ENCODE measurements at places on chromosomes 3 and 15.

DNA sequence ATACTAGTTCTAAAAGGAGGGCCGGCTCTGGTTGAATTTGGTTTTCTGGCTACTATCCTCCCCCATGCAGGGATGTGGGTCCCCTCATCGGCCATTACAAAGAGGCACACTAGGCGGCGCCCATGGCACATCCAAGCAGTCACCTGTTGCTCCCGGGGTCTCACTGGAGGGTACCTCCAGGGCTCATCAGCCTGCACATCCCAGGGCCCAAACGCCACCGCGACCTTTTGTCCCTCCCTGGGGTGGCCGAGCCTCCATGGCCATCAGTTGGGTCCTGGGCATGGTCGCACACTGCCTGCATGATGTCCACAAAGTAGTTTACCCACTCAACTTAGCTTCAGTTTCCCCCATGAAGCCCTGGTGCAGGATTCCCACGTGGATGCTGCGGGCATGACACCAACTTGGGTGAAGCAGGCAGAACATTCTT, 28.3 kb downstream of the IDH3A start:
- no peak for DNase-seq

DNA sequence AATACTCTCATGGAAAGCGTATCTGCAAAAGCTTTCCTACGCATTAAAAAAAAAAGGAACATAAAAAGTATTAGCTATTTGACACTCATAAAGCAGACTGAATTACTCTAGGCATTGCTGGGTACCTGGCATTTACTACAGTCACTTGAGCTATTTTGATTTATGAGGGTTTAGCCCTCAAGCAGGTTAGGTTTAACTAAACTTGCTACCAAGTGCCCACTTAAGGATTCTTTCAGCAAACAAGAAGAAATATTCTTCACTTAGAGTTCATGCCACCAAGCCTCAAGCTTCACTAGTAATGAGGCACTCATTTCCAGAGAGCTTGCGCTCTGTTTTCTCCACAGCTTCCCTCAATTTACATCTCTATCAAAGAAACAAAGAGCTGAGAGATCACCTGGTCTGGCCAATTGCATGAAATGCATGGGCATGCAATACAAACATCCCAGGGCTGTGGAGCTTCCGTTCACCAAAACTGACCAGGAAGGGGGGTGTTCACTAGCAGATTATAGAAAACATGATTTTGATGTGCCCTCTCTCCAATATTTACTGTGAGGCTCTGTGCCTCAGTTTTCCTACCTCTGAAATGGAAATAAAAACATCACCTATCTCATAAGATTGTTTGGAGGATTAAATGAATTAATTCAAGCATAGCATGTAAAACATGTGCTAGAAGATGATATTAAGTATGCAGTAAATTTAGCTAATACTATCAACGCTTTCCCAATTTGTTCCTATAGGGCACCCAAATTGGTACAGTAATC, 217.3 kb downstream of the RORA start:
- no peak for DNase-seq

- DNase-seq = no peak
Observed at GRCh38 chr3:19645093-19645492, 288.9 kb downstream of the EFHB start.

DNA sequence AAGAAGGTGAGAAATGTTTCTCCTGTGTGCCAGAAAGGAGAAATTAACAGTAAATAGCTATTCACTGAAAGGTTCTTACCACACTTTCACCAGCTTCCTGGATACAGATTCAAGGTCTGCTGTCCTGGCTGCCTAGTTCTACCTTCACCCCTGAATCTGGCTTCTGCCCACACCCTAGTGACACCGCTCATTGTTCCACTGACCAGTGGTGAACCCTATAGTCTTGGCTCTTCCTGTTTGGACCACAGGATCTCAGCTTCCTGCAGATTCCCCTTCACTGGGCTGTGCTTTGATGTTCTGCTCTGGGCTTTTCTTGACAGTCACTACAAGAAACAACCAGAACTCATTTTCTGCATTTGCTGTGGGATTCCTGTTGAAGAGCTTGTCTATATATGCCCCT, 250.0 kb downstream of the XXYLT1 start:
- DNase-seq = no peak

DNA sequence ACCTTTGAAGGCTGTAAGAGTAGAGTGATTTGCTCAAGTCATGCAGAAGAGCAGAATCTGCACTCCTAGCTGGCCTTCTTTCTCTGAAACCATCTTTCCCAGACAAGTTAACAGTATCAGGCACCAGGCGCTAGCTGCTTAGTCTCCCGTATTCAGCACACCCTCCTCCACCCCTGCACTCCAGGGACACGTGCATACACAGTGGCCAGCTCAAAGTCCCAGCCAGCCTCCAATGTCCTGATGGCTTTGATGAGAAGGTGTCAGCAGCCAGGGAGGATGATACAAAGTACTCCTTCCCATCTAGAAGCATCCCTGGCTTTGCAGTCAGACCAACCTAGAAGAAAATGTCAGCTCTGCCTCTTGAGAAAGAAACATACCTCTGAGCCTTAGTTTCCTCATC, 177.8 kb downstream of the ADAMTS17 start:
- DNase-seq = no peak

DNA sequence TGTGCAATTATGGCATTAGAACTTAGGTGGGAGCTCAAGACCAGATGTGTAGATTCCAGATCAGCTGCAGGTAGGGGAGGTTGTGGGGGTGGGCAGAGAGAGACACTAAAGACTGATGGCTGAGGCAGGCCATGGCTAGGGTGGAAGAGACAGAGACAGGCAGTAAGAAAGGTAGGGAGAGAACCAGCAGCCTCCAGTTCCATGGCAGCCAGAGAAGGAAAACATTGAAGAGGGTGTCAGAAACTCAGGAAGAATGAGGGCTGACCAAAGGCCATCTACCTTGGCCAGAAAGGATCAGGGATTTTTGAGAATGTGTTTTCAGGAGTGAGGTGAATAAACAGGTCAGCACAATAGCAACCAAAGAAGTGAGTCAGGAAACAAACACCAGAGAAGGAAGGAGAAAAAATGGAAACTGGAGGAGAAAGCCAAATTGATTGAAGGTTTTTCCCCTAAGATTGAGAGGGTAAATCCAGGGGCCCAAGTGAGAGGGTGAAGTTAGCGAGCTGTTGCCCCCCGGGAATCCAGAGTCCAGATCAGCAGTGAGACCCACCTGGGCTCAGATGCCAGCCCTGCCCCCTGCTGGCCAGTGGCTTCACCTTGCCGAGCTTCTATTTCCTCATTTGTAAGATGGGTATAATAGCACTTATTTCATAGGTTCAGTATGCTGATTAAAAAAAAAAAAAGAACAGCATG, 41.0 kb downstream of the ABHD2 start:
- peak; percentile 81 for DNase-seq

DNA sequence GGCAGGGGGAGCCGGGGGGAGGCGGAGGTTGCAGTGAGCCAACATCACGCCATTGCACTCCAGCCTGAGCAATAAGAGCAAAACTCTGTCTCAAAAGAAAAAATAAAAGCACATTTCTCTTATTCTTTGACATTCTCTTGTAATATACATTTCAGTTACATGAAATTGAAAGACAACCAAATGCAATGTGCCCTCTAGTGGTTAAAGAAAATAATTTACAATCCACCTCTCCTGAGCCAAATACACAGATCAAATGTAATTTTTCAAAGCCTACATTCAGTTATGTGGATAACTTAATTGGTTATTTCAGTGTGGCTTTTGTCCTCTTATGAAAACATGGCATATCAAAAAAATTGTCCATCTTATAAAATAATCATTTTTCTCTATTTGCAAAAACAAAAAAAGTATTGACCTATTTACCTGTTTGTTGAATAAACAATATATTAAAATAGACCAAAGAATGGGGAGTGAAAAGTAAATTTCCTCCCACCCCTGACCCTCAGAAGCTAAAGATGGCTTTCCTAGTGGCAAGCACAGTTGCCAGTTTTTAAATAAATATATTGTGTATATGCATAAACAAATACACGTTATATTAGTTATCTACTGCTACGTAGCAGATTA, 14.2 kb upstream of the U2SURP start:
- no peak for DNase-seq

DNA sequence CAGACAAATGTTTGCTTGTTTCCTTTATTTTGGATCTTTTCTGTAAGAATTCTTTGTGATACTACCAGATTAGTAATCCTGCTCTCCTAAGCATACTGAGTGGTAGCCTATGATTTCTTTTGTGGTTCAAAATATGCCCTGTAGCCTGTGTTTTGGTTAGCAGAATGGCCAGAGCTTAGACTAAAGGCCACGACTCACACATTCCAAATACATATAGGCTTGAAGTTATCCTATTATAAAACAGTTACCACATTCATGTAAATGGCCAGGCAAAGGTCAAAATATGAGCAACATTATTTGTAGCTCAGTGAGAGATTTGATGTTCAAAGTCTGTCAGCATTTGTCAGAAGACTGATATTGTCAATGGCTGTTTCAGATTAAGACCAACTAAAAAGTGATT, 84.5 kb downstream of the MITF start:
- DNase-seq = no peak

GRCh38 chr3:14406336-14406735, 3.9 kb downstream of the SLC6A6 start:
- no peak for DNase-seq

GRCh38 chr3:118116991-118117390, 917.7 kb downstream of the IGSF11 start:
- DNase-seq = no peak

- no peak for DNase-seq
Observed at GRCh38 chr3:48568476-48568875, 4.9 kb upstream of the UCN2 start.

- DNase-seq = no peak
Observed at GRCh38 chr3:58867621-58868020, 182.2 kb downstream of the CFAP20DC start.

- DNase-seq = peak; percentile 56
Observed at GRCh38 chr3:53140847-53141845, 10.9 kb upstream of the RFT1 start.

DNA sequence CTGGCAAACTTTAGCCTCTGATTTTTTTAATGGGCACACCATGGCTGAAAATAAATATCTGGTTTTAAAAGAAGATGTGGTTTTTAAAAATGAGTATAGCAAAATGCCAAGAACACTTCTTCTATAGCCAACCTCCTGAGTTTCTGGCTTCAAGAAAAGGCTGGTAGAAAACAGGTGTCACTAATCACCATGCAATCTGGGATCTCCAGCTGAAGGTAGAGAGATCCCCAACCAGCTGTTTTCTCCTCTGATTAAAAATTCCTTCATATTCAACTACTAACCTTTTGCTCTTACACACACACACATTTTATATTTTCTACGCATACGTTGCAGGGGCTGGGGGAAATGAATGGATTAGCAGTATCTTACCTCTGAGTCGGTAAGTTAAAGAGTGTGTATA, 279.6 kb upstream of the ROBO2 start:
- DNase-seq = no peak

DNA sequence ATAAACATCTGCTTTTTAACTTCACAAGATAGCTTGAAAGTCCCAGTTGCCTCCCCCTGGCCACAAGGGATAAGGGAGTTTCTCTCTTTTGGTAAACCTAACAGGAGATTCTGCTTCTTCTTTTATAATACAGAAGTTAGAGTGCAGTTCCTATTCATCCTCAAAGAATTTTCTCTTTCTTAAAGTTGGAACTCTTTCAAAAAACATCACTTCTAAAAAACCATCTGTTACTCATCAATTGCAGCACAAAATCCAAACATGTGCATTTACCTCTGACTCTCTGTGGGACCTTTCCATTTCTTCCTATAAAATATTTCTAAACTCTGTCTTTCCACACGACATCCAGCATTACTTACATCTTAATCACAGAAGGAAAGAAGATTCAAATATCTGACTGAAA, 5.1 kb downstream of the DPH6 start:
- no peak for DNase-seq

DNA sequence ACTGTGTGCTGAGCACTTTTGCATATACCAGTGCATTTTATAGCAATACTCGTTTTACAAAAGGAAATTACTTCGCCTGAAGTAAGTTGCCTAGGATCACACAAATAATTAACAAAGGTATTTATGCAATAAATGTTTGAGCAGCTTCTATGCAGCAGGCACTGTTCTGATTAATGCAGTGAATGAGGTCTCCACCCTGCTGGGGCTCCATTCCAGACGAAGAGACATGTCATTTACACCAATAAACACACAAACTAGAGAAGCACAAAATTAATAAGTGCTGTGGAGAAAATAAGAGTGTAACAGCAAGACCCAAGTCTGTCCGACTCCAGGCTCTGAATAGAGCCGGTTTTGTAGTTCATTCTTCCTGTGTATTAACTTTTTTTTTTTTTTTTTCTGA, 17.5 kb downstream of the NOX5 start:
- DNase-seq = no peak

DNA sequence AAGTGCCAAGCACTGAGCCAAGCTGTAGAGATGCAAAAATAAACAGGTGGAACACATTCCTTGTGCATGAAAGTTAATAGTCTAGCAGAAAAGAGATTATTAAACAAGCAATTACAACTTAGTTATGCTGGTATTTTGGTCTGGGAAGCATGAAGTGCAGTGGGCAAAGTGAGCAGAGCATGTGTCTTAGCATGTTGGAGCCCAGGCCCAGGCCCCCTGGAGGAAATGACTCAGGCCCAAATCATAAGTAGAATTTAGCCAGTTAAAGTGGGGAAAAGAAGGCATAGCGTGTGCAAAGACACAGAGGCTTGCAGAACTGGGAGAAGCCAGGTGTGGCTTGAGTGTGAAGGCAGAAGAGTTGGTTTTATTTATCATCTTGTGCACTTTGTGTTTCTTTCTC, 163.8 kb upstream of the ATP11B start:
- no peak for DNase-seq

DNA sequence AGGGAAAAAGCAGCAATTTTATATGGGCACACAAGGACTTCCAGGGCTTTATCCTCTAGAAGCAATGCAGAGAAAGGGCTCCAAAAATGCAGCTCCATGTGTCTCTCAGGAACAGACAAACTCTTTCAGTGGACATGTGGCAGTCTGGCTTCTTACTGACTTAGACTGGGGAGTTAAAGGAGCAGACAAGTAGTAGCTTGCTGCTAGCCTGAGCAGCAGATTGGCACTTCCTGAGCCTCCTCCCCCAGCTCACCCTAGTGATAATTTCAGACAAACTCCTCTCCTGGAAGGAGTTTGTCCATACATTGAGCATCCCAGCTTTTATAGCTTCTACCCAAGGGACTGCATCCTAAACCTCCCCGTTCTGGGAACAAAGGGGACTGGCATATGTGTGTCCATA, 101.7 kb upstream of the MANF start:
- DNase-seq = no peak
